ENCODE measurements at places on chromosomes 1 and 21. TPM values are rescaled to one million over a fixed set of nuclear protein-coding genes. Genes with fewer than 3 reads are reported as not detected.

- no peak for DNase-seq
These were observed 44.4 kb downstream of the ATP5PO start for GRCh38 chr21:33871171-33871570.

GRCh38 chr1:173527151-173527826, 50.2 kb downstream of the PRDX6 start:
- DNase-seq = no peak

GRCh38 chr1:196960854-196961253, 16.5 kb upstream of the CFHR5 start:
- no peak for DNase-seq

BLACAT1 gene
- 0.74 TPM for total RNA-seq

GRCh38 chr1:116819081-116819480, 64.9 kb downstream of the CD2 start:
- DNase-seq = no peak

- peak; percentile 98 for DNase-seq
These were observed 868 bp downstream of the ZBTB40 start for GRCh38 chr1:22452481-22452957.

DNA sequence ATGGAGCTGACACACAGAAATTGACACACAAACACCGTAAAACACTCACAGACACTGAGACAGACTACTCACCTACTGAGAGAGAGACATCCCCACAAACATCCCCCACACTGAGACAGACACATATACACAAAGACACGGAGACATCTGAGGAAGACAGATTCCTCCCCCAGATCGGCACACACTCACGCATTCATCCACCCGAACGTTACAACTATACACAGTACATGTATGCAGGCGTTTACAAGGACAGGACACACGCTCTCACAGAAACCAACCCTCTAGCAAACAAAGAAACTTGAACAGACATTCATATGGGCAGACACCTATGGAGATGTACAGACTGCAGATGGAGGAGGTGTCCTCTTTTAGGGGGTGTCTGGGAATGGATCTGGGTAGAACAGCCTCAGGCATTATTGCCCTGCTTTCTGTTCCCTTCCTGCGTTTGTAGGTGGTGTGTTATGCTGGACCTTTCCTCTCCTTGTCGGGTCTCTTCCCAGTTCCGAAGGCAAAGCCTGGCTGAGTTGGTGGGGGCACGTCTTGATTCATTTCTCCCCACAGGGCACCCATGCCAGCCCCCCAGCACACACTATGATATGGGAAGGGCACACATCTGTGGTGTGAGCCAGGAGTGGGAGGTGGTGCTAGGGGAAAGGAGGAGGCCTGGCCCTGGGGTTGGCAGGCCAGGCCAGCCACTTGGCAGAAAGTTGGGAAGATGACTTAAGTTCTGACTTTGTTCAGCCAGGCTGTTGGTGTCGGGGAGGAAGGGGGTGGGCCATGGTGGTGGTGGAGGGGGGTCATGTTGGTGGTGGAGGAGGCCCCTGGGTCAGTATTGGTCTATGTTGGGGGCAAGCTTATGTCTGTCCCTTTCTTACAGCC, 1.5 kb downstream of the KIRREL1 start:
- DNase-seq = peak; percentile 74

GRCh38 chr1:181557313-181557712, 74.0 kb downstream of the CACNA1E start:
- DNase-seq = peak; percentile 25

DNA sequence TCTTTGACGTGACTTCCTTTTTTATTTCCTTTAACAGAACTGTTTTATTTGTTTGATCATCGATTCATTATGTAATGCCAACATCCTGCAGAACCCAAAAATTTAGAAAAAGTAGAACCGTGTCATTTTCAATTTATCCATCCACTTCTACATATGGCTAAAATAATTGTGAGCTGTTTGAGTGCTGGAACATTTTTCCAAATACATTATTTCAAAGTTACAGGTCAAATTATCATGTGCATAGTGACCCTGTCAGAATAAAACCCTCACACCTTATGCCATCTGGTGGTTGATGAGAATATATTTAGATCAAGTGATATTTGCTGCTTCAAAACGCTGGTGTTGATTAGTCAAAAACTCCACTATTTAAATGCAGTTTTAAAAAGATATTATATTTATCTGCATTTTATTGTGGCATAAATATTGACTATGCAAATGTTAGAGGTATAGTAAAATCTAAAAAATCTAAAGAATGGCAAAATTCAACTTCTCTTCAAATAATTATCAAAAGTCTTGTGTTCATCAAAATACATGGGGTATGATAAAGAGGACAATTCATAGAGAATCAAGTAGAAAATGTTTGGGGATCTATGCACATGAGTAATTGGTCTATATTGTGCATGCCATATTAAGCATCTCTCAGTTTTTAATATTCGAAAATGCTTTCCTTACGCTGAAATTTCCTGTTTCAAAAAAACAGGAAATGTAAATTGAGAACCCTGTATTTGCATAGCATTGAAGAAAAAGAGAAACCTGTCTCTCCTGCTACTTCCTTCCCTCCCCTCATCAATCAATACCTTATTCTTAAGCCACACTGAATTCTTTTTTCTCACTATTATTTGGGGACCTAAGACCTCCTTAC, 39.7 kb downstream of the UBE2U start:
- DNase-seq = peak; percentile 76

GRCh38 chr1:16081636-16082035, 8.2 kb upstream of the FAM131C start:
- no peak for DNase-seq

DNA sequence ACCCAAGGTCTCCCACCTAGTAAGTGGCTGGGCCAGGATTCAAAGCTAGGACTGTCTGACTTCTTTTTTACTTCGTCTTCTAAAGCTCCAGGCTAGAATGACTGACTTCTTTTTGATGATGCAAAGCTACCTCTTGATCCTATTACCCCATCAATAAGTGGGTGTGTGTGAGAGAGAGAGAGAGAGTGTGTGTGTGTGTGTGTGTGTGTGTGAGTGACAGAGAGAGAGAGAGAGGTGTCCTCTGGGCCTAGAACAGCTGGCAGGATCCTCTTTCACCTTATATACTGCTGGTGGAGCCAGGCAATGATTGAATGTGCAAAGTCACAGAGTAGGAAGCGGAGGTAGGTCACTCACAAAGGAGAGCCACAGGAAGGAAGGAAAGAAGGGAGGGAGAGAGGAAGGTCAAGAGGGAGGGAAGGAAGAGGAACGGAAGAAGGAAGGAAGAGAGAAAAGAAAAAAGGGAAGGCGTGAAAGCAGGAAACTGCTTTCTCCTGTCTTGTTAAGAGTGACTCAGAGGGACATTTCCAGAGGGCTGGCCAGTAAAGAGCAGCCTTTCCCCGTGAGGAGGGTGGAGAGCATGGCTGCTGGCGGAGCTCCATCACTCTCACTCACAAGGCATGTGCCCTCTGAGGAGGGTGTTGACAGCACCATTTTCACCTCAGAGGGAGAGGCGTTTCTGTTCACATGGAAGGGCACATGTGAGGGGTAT, 68.9 kb downstream of the CDC7 start:
- peak; percentile 30 for DNase-seq
